ENCODE measurements at places on chromosomes 11 and 22.

DNA sequence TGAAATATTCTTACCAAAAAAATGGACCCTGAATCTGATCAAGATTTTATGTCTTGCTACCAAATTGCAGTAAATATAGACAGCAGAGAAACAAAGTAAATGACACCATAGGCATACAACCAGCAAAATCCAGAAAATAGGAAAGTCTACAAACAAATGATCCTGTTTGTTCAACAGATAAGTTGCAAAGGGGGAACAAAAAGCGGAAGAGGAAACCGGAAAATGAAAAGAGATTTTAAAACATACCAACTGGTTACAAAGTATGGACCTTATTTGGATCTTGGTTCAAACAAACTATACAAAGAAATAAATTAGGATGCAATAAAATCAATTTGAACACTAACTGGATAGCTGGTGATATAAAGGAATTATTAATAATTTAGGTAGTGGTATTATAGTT, 92.0 kb downstream of the TMPRSS5 start:
- no peak for DNase-seq

GRCh38 chr11:14244926-14245325, 114.1 kb downstream of the RRAS2 start:
- no peak for DNase-seq

DNA sequence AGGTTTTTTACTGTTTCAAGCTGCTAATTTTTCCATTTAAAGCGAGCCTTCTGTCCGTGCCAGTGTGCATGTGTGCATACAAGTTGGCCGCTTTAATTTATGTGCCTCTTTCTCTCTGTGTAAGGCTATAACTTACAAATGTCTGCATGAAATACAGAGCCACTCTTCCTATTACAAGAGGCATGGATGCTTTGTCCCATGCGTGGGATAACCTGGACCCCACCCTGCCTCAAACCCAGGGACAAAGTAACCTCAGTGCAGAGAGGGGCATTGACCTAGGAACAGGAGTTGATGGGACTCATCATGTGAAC, 28.8 kb downstream of the PKNOX2 start:
- no peak for DNase-seq

DNA sequence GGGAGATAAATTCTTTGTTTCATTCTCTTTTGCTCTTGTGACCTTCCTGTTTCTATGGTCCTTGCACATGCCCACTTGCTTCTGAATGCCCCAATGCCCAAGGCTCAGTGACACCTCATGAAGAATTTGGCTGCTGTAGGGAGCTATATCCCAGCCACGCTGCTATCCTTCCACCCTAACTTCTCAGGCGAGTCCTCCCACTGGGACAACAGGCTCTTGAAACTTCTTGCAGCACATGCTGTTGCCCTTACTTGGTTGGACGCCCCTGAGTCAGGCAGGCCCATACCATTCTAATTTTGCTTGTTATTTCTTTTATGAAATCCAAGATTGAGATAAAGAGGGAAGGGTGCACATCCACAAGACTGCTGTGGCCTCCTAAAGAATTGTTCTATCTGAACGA, 57.6 kb upstream of the BLID start:
- no peak for DNase-seq

- no peak for DNase-seq
These were observed 132.2 kb upstream of the B3GAT1 start for GRCh38 chr11:134544095-134544815.

DNA sequence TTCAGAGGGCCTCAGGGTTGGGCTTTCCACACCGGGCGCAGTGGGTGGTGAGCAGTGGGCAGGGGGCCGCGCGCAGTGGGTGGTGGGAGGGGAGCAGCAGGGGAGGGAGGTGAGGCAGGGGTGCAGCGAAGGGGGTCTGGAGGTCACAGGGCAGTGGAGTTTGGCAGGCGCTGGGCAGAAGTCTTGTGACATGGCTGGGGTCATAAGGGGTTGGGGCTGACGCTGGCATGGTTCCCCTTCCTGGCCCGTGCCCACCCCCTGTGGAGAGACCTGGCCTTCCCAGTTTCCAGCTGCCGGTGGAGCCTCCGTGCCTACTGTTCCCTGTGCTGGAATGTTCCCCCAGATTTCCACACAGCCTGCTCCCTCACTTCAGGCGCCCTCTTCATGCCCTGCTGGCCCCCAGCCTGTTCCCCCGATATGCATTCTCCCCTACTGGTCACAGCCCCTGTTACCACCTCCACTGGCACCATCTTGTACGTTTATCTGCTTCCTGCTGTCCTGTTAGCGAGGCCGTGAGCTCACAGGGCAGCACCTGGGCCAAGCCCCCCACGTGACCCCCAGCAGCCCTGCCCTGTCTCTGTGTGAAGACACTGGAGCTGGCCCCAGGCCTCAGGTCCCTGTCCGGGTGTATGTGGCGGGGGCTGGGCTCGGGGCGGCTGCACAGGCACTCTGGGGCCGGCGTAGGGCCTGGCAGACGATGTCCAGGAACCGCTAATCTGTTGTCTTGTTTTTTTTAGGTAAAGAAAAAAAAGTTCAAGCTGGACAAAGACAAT, 111.6 kb downstream of the KCNQ1OT1 start:
- DNase-seq = peak; percentile 20

All from dorsolateral prefrontal cortex (tissue), 122 donors.